ENCODE measurements at places on chromosomes 4 and X.

DNA sequence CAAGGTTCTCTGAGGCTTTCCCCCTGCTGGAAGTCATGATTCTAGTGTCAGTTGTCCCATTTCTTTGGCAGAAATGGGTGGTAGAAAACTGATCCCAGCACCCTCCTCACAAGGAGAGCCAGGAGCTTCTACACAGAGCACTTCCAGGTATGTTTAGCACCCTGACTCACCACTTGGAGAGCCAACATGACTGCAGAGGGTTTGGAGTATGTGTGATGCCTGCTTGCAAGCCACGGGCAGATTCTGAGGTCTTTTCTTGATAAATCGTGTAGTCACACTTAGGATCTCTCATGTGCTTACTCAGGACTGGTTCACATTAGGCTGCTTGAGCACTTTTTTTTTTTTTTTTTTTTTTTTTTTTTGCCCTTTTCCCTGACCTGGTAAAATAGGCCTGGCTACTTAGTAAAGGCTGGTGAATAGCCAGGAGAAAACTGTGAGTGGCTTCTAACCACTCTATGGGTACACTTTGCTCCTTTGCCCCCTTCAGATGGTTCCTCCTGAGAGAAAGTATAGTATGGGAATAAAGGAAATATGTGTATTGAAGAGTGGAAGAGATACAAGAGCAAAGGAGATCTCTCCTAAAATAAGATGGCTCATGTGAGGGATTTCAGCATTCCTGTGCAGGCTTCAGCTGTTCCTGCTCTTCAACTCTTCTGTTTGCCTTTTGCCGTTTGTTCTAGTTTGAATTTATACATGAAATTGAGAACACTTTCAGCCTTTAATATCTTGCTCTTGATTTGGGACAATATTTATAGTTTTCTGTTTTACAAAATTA, 103.6 kb downstream of the EMCN start:
- DNase-seq, result no peak

DNA sequence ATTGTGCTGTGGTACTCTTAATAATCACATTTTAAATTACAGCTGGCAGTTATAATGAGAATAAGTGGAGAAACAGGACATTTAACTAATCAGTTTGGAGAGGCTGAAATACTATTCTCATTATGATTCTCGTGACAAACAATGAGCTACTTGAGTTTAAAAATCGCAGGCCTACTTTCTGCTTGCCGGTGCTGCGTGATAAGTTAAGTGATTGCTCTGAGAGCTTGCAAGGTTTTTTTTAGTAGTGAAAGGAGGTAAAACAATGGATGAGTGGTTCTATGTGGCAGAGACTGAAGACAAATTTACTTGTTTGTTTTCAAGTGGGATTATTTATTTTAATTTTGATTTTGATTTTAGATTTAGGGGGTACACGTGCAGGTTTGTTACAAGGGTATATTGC, 114.0 kb downstream of the RAPGEF2 start:
- DNase-seq, result no peak

GRCh38 chr4:168883513-168883912, 126.5 kb downstream of the CBR4 start:
- no peak for DNase-seq

- no peak for DNase-seq
These were observed 20.1 kb downstream of the SLC7A11 start for GRCh38 chr4:138222046-138222445.

GRCh38 chr4:185799442-185799841, 12.6 kb downstream of the SORBS2 start:
- DNase-seq, result no peak

DNA sequence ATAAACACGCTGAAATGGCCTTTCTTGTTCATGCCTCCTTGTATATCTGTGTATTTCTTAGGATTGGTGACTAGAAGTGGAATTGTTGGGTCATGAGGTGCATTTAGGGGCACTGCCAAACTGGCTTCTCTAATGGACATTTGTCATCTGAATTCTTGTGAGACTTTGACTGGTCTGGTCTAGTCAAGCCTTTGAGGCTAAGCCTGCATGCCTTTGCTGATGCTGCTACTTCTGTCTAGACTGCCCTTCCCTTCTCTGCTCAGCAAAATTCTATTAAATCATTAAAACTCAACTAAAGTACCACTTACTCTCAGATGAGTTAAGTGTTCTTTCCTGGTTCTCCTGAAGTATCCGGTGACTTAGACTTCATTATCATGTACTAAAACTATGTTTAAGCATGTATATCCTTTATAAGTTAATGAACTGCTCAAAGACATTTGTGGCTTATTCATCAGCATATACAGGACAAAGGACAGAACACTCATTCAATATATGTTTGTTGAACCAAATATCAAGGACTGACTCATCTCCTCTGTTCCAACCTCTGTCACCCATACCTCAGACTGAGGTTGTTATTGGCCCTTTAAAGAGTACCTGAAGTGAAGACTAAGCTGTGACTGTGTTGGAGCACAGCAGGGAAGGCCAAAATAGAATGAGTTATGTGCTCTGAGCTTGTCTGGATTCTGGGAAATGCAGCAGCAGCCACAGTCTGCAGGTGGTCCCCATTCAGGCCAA, 9.0 kb downstream of the TCEAL1 start:
- no peak for DNase-seq

- DNase-seq, result no peak
These were observed 10.8 kb downstream of the CETN2 start for GRCh38 chrX:152819732-152820131.

GRCh38 chr4:98448908-98449307, 187.7 kb downstream of the RAP1GDS1 start:
- no peak for DNase-seq

- DNase-seq, result no peak
These were observed 109.6 kb downstream of the MAML3 start for GRCh38 chr4:140044337-140044902.

DNA sequence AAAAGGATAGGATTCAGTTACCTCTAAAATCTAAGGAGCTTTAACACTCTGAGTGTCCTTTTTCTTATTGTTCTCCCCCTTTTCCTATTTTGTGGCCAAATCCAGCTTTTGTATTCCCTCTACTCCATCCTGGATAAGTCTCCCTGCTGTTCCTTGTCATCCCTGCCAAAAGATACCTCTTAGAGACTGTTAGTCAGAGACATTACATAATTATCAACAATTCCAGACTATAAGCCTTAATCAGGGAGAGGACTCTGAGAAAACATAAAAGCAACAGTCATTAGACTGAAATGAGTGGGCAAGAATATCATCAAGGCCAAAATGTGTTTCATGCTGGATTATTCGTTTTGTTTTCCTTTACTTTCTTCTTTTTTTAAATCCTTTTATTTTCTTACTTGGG, 206.9 kb downstream of the FAM47B start:
- DNase-seq, result no peak

DNA sequence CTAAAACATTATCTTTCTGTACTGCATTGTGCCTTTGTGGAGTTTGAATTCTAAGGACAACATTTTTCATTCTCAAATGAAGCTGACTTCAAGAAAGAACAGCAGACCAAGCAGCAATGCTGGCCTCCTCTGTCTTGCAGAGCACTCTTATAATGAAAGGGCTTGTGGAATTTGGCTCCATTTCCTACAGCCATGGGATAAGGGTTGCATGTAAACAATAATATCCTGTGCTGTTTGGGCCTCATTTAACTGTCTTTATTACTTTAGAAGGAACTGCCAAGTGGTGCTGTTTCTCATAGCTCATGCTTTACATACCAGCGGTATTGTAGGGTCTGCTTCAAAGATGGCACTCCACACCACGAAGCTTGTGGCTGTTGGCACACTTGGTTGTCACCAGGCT, 111.4 kb upstream of the EOLA2 start:
- no peak for DNase-seq

DNA sequence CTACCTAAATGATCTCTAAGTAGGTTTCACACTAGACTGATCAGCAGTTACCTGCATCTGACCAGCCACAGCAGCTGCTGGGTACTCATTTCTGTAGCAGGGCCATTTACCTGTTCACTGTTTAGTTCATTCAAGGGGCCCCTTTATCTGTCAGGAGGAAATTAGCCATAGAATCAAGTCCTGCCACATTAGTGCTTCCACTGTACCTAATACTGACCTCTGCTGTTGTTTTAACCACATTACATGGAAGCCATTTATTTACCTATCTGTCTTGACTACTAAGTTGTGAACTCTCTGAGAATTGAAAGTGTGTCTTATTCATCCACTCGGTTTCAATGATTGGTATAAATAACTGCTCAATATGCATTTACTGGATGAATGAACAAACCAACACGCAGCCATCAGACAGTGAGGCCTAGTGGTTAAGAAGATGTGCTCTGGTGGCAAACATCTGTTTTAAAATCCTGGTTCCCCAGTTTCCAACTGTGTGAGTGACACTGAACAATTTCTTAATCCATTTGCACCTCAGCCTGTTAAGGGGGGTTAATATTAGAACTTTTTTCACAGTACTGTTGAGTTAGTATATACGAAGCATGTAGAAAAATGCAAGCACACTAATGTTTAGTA, 30.0 kb upstream of the ANXA5 start:
- DNase-seq, result no peak

- DNase-seq, result no peak
These were observed 105.7 kb downstream of the PSAPL1 start for GRCh38 chr4:7328913-7329638.

- no peak for DNase-seq
These were observed 845.2 kb downstream of the PCDH18 start for GRCh38 chr4:136687118-136687517.

Data from activated CD4-positive, alpha-beta T cell treated with anti-CD3 and anti-CD28 coated beads for 4 hours (primary cell).